ENCODE measurements at places on chromosomes 3 and 15. TPM values are rescaled to one million over a fixed set of nuclear protein-coding genes. Genes with fewer than 3 reads are reported as not detected.

GRCh38 chr15:70557521-70558258, 205.7 kb downstream of the UACA start:
- no peak for DNase-seq

DNA sequence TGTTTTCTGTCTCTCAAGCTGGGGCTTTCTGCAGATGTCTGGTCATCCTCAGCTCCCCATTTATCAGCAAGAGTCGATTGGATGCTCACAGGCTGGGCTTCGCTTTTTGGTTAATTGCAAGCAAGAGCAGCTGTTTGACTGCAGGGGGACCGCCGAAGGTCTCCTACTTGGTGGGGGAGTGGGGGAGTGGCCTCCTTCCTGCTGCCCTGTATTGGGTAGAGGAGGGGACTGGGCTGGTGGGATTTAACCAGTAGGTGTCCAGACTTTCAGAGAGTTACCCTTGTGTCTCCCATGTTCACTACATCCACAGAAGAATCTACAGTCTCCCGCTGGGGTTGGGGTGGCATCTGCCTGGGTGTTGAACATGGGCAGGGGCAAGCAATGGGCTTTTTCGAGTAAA, 78.7 kb downstream of the PLXNA1 start:
- DNase-seq, result no peak

Gene KBTBD8
- 20.4 TPM for total RNA-seq

Gene STX19
- total RNA-seq, result not detected

DNA sequence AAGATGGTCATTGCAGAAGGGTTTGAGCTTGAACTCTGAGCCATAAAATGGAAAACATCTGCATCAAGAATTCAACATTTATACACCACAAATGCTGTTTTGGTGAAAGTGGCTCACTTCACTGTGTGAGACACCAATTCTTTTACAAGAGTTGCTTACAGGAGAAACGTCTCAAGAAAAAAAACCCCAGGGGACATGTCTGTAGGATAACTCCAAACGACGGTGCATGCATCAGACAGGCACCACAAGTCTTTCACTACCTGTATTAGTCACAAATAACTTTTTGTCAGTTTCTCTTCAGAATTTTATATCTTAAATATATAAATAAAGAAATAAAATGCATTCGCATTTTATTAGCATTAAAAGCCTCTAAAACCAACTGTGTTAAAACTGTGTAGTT, 164.3 kb downstream of the EFHB start:
- DNase-seq, result no peak

All from activated T-cell treated with anti-CD3 and anti-CD28 coated beads, Interleukin-2, amount 50 U/mL, for 72 hours (primary cell).